ENCODE measurements at places on chromosomes 12 and 14.

DNA sequence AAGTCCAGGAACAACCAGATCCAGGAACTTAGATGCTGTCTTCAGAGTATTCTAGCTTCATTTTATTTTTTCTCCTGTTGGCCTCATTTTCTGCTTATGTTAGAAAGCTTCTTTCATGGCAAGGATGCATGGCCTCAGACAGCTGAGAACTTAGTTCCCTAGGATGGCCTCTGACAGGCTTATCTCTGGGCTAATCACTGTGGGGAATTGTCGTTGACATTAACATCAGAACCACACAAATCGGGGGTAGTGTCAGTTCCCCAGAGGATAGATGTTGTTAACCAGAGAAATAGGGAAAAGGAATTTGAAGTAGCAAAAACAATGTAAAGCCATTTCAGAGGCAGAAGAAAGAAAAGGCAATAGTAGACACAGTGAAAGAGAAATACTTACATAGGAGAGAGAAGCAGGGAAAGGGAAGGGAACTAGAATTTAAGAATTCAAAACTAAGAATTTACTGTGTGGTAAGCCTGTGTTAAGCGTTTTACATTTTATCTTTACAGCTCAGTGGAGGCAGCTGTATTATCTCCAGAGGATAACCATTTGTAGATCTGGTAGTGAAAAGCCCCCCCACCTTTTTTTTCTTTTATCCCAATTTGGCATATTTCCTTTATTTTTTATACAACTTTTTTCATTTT is 21.8 kb downstream of the FUT8 start:
- H3K4me3 ChIP-seq, result no peak overlapping the region
- H3K27ac ChIP-seq, result no peak overlapping the region
- no peaks in the 10 kb centered on the region for H3K27me3 ChIP-seq
- H3K4me1 ChIP-seq, result peaks cover 61% of the 10 kb centered on the region

GRCh38 chr12:9619411-9620179 is 11.9 kb upstream of the KLRB1 start:
- no peak overlapping the region for H3K27ac ChIP-seq
- H3K4me3 ChIP-seq, result no peak overlapping the region
- H3K4me1 ChIP-seq, result peaks cover 43% of the 10 kb centered on the region
- H3K27me3 ChIP-seq, result no peaks in the 10 kb centered on the region
- peaks cover 63% of the 10 kb centered on the region for H3K36me3 ChIP-seq
- no peak for DNase-seq

DNA sequence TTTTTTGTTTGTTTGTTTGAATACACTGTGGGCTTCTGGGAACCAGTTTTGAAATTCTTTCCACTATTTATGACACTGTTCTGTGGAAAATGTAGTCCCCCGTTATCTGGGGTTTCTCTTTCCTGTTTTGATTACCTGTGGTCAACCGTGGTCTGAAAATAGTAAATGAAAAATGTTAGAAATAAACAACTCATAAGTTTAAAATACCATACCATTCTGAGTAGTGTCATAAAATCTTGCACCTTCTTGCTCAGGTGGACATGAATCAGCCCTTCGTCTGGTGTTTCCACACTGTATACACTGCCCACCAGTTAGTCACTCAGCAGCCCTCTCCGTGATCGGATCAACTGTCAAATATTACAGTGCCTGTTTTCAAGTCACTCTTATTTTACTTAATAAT is 5.1 kb upstream of the PAPOLA start:
- H3K36me3 ChIP-seq, result no peaks in the 10 kb centered on the region
- peaks cover 17% of the 10 kb centered on the region for H3K4me1 ChIP-seq
- no peak overlapping the region for H3K27ac ChIP-seq
- no peak overlapping the region for H3K4me3 ChIP-seq

GRCh38 chr14:99516871-99517642 is 35.8 kb downstream of the CCNK start:
- H3K4me3 ChIP-seq, result no peak overlapping the region
- no peaks in the 10 kb centered on the region for H3K4me1 ChIP-seq
- no peak overlapping the region for H3K27ac ChIP-seq
- no peaks in the 10 kb centered on the region for H3K36me3 ChIP-seq
- H3K27me3 ChIP-seq, result no peaks in the 10 kb centered on the region

DNA sequence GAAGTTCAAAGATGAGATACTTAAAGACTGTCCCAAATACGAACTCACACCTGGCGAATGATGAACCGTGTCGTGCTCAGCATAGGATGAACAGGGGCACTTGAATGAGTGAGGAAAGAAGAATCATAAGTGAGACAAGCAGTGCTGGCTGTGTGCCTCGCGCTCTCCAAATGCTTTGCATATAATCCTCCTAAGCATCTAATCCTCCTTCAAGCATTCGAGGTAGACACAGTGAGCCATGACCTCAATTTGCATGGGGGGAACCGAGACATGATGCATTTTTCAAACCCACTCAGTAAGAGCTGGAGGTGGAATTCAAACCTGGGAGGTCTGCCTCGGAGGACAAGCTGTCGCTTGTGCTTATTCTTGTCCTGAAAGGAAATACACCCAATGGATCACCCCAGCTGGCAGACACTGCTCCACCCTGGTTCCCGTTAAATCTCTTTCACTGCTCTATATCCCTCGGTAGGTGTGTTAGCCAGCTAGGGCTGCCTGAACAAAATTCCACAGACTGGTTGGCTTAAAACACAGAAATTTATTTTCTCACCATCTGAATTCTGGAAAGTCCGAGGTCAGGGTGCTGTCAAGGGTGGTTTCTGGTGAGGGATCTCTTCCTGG is 274.0 kb downstream of the SLC15A4 start:
- DNase-seq, result no peak
- no peak overlapping the region for H3K4me3 ChIP-seq
- no peak overlapping the region for H3K27ac ChIP-seq
- H3K27me3 ChIP-seq, result no peaks in the 10 kb centered on the region
- H3K36me3 ChIP-seq, result no peaks in the 10 kb centered on the region

GRCh38 chr12:53325511-53326061 is 4.2 kb upstream of the AAAS start:
- H3K4me1 ChIP-seq, result peaks cover 29% of the 10 kb centered on the region
- no peaks in the 10 kb centered on the region for H3K36me3 ChIP-seq
- DNase-seq, result peak; percentile 49
- H3K4me3 ChIP-seq, result peak overlapping the region; percentile 90
- peaks cover 17% of the 10 kb centered on the region for H3K27me3 ChIP-seq

- H3K27me3 ChIP-seq, result no peaks in the 10 kb centered on the region
- peaks cover 1% of the 10 kb centered on the region for H3K36me3 ChIP-seq
- DNase-seq, result no peak
- H3K4me3 ChIP-seq, result no peak overlapping the region
These were observed 74.4 kb downstream of the PRKD1 start for GRCh38 chr14:29853272-29853671.

GRCh38 chr12:98456576-98457573 is 58.5 kb upstream of the TMPO start:
- H3K27ac ChIP-seq, result no peak overlapping the region
- DNase-seq, result no peak
- H3K27me3 ChIP-seq, result peaks cover 31% of the 10 kb centered on the region

GRCh38 chr14:62301080-62301479 is 538.9 kb downstream of the SNAPC1 start:
- DNase-seq, result no peak
- H3K27ac ChIP-seq, result no peak overlapping the region
- H3K4me1 ChIP-seq, result no peaks in the 10 kb centered on the region
- H3K36me3 ChIP-seq, result no peaks in the 10 kb centered on the region

- H3K27ac ChIP-seq, result peak overlapping the region; percentile 99
- peak; percentile 47 for DNase-seq
- peaks cover 15% of the 10 kb centered on the region for H3K36me3 ChIP-seq
- no peaks in the 10 kb centered on the region for H3K27me3 ChIP-seq
- H3K4me1 ChIP-seq, result peaks cover 51% of the 10 kb centered on the region
These were observed 1.2 kb downstream of the PPP1R12A start for GRCh38 chr12:79933532-79934264.

DNA sequence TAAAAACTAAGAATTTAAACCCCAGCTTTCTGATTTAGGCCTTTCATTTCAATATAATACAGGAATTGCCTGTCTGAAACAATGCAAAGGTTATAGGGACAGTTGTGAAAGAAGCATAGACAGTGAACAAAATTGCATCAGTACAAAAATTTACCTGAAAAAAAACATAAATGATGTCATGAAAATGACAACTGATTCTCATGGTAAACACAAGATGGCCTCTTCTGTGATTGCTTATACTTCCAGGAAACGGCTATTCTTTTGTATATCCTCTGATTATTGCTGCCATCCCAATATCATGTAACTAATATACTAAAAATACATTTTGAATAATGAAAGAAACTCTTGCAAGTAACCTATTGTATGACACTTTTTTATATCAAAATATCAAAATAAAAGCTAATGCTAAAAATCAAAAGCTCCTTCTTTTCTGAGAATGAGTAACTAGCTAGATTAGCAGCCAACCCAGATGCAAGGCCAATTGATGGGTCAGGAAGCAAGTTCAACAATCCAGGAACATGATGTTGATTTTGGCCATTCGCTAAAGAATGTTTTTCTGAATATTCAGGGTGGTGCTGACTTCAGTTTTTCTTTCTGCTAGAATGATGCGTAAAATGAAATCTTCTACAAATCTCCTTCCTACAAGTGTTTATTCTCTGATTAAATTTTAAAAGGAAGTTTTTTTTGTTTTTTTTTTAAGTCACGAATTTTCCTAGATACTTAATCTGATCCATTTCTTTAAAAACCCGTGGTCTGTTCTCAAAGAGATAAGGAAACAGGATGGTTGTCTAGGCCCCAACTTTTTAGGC is 83.6 kb downstream of the ALX1 start:
- H3K27ac ChIP-seq, result no peak overlapping the region
- H3K27me3 ChIP-seq, result no peaks in the 10 kb centered on the region
- H3K36me3 ChIP-seq, result no peaks in the 10 kb centered on the region

DNA sequence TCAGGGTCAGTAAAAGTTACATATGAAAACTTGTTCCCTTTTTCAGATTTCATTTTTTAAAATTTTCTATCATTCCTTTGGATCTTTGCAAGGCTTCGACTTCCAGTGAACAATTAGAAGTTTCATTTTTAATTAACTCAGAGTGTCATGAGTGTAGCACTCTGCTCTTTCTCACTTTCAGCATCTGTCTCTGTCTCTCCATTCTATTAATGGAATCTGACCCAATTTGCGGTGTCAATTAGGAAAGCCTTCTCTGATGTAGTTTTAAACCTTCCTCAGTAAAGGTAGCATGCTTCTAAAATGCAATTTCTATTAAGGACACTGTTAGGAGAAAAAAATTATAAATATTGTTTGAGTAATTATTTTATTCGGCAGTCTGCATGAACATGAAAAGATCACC is 68.3 kb downstream of the SLC38A1 start:
- no peak for DNase-seq
- H3K27ac ChIP-seq, result no peak overlapping the region
- no peaks in the 10 kb centered on the region for H3K27me3 ChIP-seq
- H3K4me3 ChIP-seq, result no peak overlapping the region
- H3K36me3 ChIP-seq, result peaks cover 85% of the 10 kb centered on the region
- H3K4me1 ChIP-seq, result no peaks in the 10 kb centered on the region

GRCh38 chr14:23300687-23301223 is 1.9 kb downstream of the PPP1R3E start:
- peak overlapping the region; percentile 96 for H3K4me3 ChIP-seq
- H3K4me1 ChIP-seq, result peaks cover 18% of the 10 kb centered on the region
- peak overlapping the region; percentile 92 for H3K27ac ChIP-seq
- DNase-seq, result peak; percentile 43

GRCh38 chr12:63382930-63383329 is 231.9 kb upstream of the AVPR1A start:
- no peak overlapping the region for H3K27ac ChIP-seq
- no peaks in the 10 kb centered on the region for H3K4me1 ChIP-seq
- H3K36me3 ChIP-seq, result no peaks in the 10 kb centered on the region
- H3K27me3 ChIP-seq, result no peaks in the 10 kb centered on the region

DNA sequence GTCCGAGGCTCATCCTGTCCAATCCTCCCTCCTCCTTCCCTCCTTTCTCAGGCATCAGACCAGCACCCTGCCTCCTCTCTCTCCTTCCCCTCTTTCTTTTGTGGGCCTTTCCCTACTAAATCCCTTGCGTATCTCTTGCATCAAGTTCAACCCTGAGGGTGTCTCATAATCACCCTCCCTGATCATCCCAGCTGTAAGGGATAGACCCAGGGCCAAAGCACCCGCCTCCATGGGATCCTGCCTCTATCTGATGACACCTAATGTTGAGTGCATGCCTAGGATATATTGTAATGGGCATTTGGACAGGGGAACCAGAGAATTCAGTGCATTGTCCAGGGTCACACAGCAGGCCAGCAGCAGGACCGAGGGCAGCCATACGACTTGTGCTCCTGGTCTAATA is 84.9 kb downstream of the PHETA1 start:
- H3K4me1 ChIP-seq, result no peaks in the 10 kb centered on the region
- H3K36me3 ChIP-seq, result no peaks in the 10 kb centered on the region
- H3K27me3 ChIP-seq, result no peaks in the 10 kb centered on the region
- H3K4me3 ChIP-seq, result no peak overlapping the region
- H3K27ac ChIP-seq, result no peak overlapping the region

- DNase-seq, result no peak
- no peak overlapping the region for H3K27ac ChIP-seq
- H3K4me3 ChIP-seq, result no peak overlapping the region
- H3K36me3 ChIP-seq, result no peaks in the 10 kb centered on the region
- no peaks in the 10 kb centered on the region for H3K4me1 ChIP-seq
These were observed 18.0 kb upstream of the NRDE2 start for GRCh38 chr14:90349739-90350138.

DNA sequence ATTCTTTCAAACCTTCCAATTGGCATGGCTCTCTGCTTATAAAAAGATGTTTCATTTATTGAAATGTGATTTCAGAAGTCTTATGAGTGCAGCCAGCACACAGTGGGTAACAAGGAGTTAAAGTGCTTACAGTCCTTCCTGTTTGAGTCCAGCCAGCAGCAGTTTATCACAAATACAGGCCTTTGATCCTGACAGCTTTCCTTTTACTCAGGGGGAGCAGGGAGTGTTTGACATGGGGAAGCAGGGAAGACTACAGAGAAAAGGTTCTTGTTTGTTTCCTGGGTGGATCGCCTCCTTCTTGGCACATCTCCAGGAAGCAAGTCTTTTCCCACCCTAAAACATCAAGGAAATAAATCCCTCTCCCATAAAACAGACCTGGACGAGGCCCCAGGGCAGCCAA is 216.1 kb downstream of the MSRB3 start:
- no peaks in the 10 kb centered on the region for H3K36me3 ChIP-seq
- no peak overlapping the region for H3K4me3 ChIP-seq

GRCh38 chr12:62919838-62920237 is 15.1 kb downstream of the PPM1H start:
- H3K36me3 ChIP-seq, result no peaks in the 10 kb centered on the region
- no peak for DNase-seq
- H3K4me3 ChIP-seq, result no peak overlapping the region

GRCh38 chr12:75294797-75295196 is 35.3 kb downstream of the CAPS2 start:
- no peaks in the 10 kb centered on the region for H3K4me1 ChIP-seq
- no peaks in the 10 kb centered on the region for H3K36me3 ChIP-seq
- H3K27ac ChIP-seq, result no peak overlapping the region
- H3K27me3 ChIP-seq, result no peaks in the 10 kb centered on the region
- no peak for DNase-seq
